NCI-H460 (cell line): ENCODE measurements at places on chromosomes 4 and X.

DNA sequence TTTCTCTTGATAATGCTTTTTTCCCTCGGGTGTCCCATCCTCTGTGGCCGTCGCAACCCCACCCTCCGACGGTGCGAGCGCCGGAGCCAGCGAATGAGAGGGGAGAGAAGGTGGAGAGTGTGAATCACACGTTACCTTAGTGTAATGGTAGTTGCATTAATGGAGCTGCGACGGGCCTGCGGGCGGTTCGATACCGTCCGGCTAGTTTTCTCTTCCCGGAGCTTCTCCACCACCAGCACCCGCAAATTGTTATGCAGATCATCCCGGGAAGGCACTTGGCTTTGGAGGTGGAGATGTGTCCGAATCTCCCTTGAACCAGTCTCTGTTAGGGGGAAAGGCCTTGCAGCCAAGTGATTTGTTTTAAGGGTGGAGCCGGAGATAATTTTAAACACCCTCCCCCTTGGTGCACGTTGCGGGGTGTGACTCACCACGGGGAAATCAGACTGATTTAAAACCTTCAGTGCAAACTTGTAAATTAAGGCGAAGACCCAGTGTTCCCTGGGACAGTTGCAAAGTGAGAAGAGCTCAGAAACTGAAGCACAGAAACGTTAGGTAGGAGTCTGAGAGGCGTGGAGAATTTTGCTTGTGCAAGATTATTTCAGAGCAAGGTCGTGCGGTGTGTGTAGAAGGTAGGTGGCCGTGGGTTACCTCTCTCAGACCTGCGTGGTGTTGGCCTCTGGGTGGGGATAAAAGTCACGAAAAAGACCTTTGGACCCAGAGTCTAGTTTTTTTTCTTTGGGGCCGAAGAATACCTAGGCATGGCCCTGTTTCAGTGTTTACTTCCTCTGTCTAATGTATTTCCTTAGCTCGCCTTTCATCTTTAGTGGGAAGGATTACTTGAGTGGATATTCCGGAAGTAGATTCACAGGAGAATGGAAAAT is 1.3 kb downstream of the AFF1 start:
- no peak for DNase-seq

DNA sequence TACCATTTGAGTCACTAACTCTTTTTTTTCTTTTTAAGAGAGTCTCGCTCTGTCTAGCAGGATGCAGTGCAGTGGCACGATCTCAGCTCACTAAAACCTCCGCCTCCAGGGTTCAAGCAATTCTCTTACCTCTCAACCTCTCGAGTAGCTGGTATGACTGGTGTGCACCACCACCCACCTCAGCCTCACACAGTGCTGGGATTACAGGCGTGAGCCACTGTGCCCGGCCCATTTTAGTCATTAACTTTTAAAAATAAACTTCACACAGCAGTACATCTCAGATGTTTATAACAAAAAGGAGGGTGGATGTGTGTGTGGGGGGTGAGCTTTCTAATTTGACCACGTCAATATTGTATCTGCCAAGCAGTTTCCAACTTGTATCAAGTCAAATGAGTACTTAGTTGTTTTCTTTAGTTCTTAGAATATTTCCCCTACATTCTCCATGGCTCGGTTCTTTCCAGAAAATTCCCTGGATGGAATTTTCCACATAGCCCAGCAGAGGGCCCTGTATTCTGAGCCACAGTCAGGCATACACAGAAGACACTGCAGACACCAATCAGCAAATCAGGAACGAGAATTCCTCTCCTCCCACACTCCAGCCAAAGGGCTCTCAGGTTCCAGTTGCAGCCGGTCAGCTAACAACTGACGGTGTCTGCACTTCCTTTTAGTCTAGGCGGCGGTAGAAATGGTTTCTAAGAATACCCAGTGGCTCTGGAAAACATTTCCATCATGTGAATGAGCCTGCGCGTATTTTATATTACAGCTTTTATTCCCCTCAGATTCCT is 20.1 kb upstream of the ARAF start:
- peak; percentile 89 for DNase-seq

DNA sequence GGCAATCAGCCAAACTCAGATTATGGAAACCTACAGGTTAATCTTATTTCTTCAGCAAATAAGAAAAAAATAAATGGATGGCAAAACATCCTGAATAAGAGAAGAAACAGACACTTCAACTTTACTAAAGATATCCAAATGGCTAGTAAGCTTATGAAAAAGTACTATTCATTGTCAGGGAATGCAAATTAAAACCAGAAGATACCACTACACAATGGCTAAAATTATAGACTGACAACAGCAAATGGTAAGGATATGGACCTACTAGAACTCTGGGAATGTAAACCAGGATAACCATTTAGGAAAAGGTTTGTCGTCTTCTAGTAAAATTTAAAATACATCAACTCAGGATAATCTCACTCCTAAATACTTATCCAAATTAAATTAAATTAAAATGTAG is 24.3 kb downstream of the GRSF1 start:
- DNase-seq: no peak

DNA sequence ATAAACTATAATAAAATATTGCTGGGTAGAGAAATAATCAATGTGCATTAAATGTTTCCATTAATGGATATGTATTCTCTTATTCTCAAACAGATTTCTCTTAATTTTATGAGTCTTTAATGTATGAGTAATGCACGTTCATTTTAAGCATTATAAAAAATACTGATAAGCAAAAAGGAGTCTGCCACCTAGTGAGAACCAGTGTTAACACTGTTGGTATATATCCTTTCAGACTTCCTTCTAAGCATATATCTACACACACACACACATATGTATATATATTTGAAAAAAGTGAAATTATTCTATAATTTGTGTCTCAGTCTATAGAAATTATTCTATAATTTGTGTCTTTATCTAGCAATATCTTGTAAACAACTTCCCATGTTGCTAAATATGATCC is 49.9 kb upstream of the MTMR1 start:
- DNase-seq: no peak

DNA sequence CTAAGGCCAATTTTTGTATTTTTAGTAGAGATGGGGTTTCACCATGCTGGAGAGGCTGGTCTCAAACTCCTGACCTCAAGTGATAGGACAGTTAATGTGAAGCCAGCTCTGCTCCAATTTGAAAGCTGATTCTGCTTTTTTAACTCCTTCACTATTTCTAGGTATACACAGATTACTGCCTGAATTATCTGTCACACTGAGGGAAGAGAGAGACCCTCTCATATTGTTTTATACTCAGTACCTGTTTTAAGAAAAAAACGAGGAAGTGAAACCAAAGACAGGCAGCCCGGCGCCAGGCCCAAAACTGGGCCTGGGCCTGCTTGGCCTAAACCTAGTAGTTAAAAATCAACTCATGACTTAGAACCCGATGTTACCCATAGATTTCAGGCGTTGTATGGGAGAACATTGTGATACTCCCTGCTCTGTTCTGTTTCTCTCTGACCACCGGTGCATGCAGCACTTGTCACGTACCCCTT is 1601.5 kb upstream of the PCDH10 start:
- DNase-seq: no peak

- DNase-seq: peak; percentile 54
These were observed 2.8 kb upstream of the TENM3 start for GRCh38 chr4:182240161-182241130.

DNA sequence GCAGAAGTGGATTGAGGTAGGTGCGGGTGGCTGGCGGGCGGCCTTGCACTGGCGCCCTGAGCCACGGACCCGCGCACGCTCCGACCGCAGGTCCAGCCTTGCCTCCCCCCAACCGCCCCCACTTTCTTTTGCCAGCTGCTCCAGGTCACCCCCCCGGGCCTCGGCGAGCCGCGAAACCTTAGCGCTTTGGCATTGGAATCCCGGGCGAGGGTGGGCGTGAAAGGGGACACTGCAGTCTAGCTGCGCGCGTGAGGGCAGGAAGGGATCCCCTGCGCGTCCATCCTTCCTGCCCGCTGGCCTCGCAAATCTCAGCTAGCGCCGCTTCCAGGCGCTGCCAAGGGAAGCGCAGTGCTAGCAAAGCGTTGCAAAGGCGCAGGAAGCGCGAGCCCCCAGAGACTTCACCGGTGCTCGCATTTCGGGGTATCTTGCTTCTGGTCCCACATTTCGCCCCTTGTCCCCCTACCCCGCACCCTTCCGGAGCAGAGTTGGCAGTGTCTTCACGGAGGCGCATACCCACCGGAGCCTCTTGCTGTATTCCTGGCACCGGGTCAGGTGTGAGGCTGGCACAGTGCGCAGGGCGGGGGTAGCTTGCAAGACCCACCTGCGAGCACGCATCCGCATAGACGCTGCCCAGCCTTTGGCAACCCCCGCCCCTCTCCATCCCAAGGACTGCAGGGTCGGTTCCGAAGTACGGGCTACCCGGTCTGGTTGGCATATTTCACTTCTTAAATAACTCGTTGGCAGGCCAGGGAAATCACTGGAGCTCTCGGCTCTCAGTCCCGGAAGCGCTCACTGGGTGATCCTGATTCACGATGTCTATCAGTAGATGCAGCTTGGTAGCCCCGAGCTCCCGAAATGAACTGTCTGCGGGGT is 104.4 kb downstream of the UCHL1 start:
- no peak for DNase-seq

- DNase-seq: no peak
These were observed 20.5 kb upstream of the NAP1L5 start for GRCh38 chr4:88718098-88718497.

- peak; percentile 29 for DNase-seq
These were observed 22.8 kb downstream of the NDST4 start for GRCh38 chr4:115090483-115091075.

GRCh38 chr4:140466146-140466545 is 31.9 kb downstream of the MGAT4D start:
- DNase-seq: no peak

GRCh38 chrX:2690856-2691542 is at the start of gene CD99:
TSS of gene CD99 (plus strand) at chrX:2691295. CDS start at chrX:2691361, 66 bp downstream.
- peak; percentile 74 for DNase-seq

GRCh38 chr4:105527081-105527480 is 25.3 kb upstream of the ARHGEF38 start:
- no peak for DNase-seq

- DNase-seq: no peak
These were observed 875.5 kb upstream of the INTU start for GRCh38 chr4:126757219-126757618.

- no peak for DNase-seq
These were observed 68.3 kb downstream of the ABLIM2 start for GRCh38 chr4:8090312-8090711.

- no peak for DNase-seq
These were observed 365.5 kb downstream of the RAB28 start for GRCh38 chr4:13118633-13119032.

DNA sequence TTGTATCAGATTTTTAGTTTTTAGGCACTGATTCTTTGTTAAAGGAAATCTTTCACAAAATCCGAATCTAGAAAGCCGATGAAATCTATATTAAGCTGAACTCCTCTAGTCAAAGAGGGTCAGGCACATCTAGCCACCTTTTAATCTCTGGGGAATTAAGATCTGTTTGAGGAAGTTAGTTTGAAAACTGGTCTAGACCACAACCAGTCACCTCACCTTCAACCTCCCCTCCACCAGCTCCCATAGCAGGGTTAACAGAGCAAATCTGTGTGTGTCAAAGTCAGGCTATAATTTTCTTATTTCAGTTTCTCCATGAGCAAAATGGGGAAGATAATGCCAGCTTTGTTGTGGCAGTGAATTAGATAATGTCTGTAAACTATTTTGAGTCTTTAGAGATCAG is 110.0 kb upstream of the IGFBP7 start:
- DNase-seq: no peak

DNA sequence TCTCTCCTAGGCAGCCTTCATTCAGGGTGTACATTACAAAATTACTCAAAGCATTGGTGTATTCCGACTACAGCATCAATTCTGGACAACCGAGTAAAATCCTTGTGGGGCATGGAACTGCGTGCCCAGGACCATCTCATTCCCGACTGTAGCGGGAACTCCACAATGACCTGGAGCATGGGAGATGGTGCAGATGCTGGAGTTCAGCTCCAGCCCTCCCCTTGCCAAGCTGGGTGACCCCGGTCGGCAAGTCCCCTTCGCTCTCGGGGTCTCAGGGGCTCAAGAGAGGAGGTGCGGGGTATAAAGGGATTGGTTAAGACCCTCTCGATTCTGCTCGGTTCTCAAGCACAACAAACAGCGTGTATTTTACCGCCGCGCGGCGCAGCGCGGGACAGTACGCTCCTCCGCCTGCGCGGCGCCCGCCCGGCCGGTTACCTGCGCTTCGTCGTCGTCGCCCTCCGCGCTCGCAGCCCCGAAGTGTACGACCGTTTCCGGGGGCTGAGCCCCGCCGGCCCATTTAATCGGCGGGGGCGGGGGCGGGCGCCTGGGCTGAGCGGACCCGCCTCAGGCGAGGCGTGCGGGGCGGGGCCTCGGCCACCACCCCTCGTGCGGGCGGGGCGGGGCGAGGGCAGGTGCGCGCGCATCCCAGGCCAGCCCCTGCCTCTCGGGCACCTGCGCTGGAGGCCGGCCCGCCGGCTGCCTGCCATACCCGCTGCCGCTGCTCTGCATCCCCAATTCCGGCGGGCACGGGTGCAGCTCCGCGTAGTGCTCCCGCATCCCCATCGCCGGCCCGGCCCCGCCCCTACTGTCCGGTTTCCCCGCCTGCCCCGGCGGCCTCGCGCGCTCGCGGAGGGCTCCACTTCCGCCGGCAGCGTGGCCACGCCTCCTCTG is at the start of gene G6PD:
Gene G6PD (minus strand): TSS at position 493 of the 891 bp plus-strand sequence. CDS start 691 bp downstream, outside the sequence.
- DNase-seq: peak; percentile 76

DNA sequence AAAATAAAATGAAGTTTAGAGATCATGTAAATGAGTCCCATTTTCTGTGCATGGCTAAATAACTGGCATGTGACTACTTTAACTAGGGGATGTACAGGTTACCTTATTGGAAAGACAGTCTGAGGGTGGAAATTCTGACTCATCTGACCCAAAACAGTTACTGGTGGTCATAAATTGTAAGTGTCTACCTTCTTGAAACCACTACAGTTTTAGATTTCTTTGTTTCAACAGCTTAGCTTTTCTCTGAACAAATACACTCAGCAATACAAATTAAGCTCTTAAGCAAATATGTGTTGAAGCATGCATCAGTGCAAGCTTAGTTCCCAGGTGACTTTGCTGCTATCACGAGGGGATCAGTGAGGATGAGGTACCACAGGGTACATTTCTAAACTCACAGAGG is 60.7 kb upstream of the PGM2 start:
- no peak for DNase-seq

DNA sequence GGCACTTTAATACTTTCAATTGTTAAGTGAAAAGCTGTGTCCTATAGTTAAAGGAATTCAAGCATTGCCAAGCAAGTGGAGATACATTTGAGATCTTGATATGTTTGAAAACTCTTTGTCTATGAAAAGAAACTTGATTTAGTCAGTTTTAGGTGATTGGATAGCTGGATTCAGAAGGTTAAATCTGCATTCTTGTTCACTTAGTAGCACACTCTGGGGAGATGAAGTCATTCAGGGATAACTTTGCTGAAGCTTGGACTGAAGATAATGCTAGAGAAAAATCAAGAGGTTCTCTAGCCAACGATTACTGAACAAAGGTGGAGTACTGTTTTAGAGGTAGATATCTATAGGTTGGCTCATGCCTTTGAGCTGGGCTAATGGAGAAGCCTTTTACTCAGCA is 90.6 kb downstream of the DCAF8L2 start:
- no peak for DNase-seq

GRCh38 chr4:13892739-13893105 is 265.2 kb upstream of the BOD1L1 start:
- DNase-seq: no peak

- no peak for DNase-seq
These were observed 122.5 kb upstream of the HCCS start for GRCh38 chrX:10988653-10989052.
